ENCODE measurements at places on chromosomes 5 and 9. TPM values are rescaled to one million over a fixed set of nuclear protein-coding genes. Genes with fewer than 3 reads are reported as not detected.

- DNase-seq: no peak
Observed at GRCh38 chr5:169655353-169655752, 18.3 kb downstream of the DOCK2 start.

- DNase-seq: no peak
Observed at GRCh38 chr9:133874060-133874657, 118.0 kb downstream of the VAV2 start.

Gene PCDHB3
- 1.8 TPM for total RNA-seq

Gene HTR1A
- not detected for total RNA-seq

Gene MLANA
- not detected for total RNA-seq

- no peak for DNase-seq
Observed at GRCh38 chr9:69965416-69966145, 78.1 kb upstream of the MAMDC2 start.

- no peak for DNase-seq
Observed at GRCh38 chr9:71704796-71705195, 63.5 kb downstream of the CEMIP2 start.

Gene TARS1
- 128 TPM for total RNA-seq

Gene GTF3C4
- total RNA-seq: 10.1 TPM

- DNase-seq: no peak
Observed at GRCh38 chr9:20651939-20652338, 29.6 kb upstream of the MLLT3 start.

Gene SUSD3
- 24.2 TPM for total RNA-seq

Gene SPINK7
- not detected for total RNA-seq

GRCh38 chr9:133888048-133888808, 103.9 kb downstream of the VAV2 start:
- DNase-seq: no peak

All from omental fat pad (tissue), 4 donors.